Breast epithelium (tissue), 4 donors: ENCODE measurements at places on chromosomes 5 and 9. TPM values are rescaled to one million over a fixed set of nuclear protein-coding genes. Genes with fewer than 3 reads are reported as not detected.

DNA sequence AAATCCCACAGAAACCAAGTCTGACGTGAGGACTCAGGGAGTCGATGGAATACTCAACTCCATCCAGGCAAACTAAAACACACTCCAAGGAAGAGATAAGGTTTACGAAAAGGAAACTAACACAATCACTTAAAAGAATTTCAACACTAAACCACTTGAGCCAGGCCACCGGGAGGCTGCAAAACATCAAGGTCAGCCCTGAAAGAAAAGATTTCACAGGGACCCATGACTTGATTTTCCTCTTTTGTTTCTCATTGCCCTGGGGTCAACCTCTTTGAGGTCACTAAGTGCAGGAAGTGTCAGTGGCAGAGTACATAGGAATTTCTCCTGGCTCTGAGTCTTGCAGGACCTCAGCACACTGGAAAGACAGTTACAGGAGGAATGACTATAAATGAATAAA is 77.8 kb upstream of the TARS1 start:
- no peak for DNase-seq

DNA sequence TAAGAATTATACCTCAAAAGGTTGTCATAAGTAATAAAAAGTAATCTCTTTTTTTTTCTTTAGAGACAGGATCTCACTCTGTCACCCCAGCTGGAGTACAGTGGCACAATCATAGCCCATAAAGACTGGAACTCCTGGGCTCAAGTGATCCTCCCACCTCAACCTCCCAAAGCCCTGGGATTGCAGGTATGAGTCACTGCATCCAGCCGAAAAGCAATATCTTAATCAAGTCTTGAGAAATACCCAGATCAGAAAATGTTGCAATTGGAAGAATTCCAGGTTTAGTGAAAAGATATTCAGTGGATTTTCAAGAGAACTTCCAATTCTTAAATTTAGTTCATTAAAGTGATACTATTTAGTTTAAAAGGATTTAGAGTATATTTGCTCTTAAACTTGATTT is 40.9 kb upstream of the IDNK start:
- DNase-seq = no peak

GRCh38 chr9:34443976-34444375 is 14.4 kb downstream of the FAM219A start:
- no peak for DNase-seq

- no peak for DNase-seq
Measured at GRCh38 chr5:83857341-83857740, 136.7 kb upstream of the HAPLN1 start.

Gene BICD2
- total RNA-seq = 22.8 TPM

Gene LMBRD2
- 13.1 TPM for total RNA-seq
